ENCODE measurements at places on chromosomes 3 and 15.

- H3K4me3 ChIP-seq: no peak overlapping the region
- H3K36me3 ChIP-seq: peaks cover 7% of the 10 kb centered on the region
- peak overlapping the region; percentile 36 for H3K27ac ChIP-seq
- H3K27me3 ChIP-seq: no peaks in the 10 kb centered on the region
- DNase-seq: peak; percentile 40
- peaks cover 86% of the 10 kb centered on the region for H3K4me1 ChIP-seq
Measured at GRCh38 chr3:150746791-150747590, 16.0 kb downstream of the SIAH2 start.

DNA sequence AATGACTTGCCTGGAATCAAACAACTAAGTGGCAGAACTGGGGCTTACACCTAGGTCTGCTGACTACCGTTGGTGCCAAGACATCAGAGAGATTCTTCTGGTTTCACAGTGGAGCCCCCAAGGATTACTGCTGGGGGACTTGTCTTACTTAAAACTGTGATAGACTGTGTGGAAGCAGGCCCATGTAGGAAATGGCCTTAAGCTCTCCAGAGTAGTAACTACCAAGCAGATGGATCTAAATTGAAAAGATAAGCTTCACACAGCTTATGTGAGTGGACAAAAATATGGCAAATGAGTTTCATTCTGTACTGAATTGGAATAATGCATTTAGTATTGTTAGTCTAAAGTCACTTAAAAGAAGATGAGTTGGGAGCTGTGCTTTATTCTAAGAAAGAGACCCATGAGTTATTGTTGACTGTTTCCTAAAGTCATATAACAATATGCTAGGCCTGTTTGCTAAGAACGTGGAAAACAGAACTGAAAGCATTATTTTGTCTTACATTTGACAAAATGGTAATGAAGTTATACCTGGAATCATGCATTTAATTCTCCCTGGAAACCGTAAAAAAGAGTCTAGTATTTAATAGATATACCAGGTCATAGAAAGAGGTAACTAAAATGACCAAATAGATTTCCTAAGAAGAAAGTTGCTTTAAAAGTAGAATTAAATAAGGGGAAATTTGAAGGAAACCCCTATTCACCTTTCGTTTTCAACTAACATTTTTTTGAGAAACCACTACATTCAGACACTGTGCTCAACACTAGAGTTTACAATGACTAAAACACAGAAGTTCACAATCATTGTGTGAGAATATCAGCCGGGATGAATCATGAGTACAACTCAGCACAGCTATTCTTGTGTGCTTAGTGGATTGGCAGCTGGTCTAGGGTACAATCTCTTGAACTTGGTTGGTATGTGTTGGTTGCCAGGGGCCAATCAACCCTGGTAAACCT lies 13.0 kb upstream of the MAPK6 start:
- H3K36me3 ChIP-seq: no peaks in the 10 kb centered on the region
- DNase-seq: no peak
- H3K4me1 ChIP-seq: peaks cover 27% of the 10 kb centered on the region
- H3K27me3 ChIP-seq: no peaks in the 10 kb centered on the region

DNA sequence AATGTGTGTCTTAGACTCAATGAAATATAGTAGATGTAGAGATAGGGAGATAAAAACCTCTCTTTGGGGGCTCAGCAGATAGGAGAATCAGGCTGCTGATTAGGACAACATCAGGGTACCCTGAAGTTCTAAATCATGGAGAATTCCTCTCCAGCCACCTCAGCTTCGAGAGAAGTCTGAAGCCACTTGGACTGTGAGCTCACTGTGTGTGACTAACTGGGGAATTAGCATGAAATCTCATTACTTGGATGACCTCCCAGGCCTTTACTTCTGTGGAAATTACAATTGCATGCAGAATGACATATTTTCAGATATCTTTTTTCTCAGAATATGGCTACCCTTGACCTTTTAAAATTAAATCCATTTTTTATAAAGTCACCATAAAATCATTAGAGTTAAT lies 128.0 kb upstream of the MRPL3 start:
- H3K4me3 ChIP-seq: no peak overlapping the region
- H3K36me3 ChIP-seq: no peaks in the 10 kb centered on the region
- no peaks in the 10 kb centered on the region for H3K27me3 ChIP-seq
- no peak for DNase-seq
- H3K27ac ChIP-seq: no peak overlapping the region

- no peaks in the 10 kb centered on the region for H3K36me3 ChIP-seq
- H3K27me3 ChIP-seq: no peaks in the 10 kb centered on the region
- no peak overlapping the region for H3K4me3 ChIP-seq
- no peak for DNase-seq
- peaks cover 4% of the 10 kb centered on the region for H3K4me1 ChIP-seq
Measured at GRCh38 chr15:68364028-68364659, 67.8 kb downstream of the ITGA11 start.

GRCh38 chr3:172030181-172030580 lies 9.2 kb upstream of the FNDC3B start:
- no peaks in the 10 kb centered on the region for H3K27me3 ChIP-seq
- no peak for DNase-seq
- H3K36me3 ChIP-seq: no peaks in the 10 kb centered on the region
- H3K27ac ChIP-seq: no peak overlapping the region
- H3K4me3 ChIP-seq: no peak overlapping the region

- no peaks in the 10 kb centered on the region for H3K36me3 ChIP-seq
- peaks cover 36% of the 10 kb centered on the region for H3K4me1 ChIP-seq
- no peaks in the 10 kb centered on the region for H3K27me3 ChIP-seq
- H3K4me3 ChIP-seq: no peak overlapping the region
- DNase-seq: peak; percentile 39
Measured at GRCh38 chr15:66720206-66721010, 18.4 kb downstream of the SMAD6 start.

GRCh38 chr3:59914251-59914650 lies 864.4 kb upstream of the CFAP20DC start:
- DNase-seq: no peak
- no peaks in the 10 kb centered on the region for H3K27me3 ChIP-seq
- H3K27ac ChIP-seq: no peak overlapping the region
- no peaks in the 10 kb centered on the region for H3K36me3 ChIP-seq

GRCh38 chr3:72632129-72632528 lies 216.1 kb downstream of the SHQ1 start:
- no peak overlapping the region for H3K27ac ChIP-seq
- H3K27me3 ChIP-seq: no peaks in the 10 kb centered on the region
- no peak overlapping the region for H3K4me3 ChIP-seq
- no peaks in the 10 kb centered on the region for H3K36me3 ChIP-seq

DNA sequence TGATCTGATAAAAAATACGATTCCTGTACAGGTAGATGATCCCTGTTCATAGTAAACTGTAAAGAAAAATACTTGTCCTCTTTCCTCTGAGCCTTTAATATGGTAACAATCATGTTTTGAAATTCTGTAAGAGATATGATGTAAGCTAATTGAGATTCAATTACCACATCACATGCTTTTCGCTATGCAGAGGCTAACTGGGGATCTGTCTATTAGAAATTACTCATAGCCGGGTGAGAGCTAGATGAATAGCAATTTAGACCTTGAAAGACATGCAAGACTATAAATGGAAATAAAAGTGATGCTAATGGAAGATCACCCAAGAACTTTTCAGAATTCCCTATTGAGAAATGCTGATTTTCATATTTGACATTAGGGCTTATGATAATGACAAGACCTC lies 579.9 kb upstream of the ZNF717 start:
- no peak for DNase-seq
- no peaks in the 10 kb centered on the region for H3K27me3 ChIP-seq
- no peaks in the 10 kb centered on the region for H3K36me3 ChIP-seq
- no peak overlapping the region for H3K4me3 ChIP-seq

DNA sequence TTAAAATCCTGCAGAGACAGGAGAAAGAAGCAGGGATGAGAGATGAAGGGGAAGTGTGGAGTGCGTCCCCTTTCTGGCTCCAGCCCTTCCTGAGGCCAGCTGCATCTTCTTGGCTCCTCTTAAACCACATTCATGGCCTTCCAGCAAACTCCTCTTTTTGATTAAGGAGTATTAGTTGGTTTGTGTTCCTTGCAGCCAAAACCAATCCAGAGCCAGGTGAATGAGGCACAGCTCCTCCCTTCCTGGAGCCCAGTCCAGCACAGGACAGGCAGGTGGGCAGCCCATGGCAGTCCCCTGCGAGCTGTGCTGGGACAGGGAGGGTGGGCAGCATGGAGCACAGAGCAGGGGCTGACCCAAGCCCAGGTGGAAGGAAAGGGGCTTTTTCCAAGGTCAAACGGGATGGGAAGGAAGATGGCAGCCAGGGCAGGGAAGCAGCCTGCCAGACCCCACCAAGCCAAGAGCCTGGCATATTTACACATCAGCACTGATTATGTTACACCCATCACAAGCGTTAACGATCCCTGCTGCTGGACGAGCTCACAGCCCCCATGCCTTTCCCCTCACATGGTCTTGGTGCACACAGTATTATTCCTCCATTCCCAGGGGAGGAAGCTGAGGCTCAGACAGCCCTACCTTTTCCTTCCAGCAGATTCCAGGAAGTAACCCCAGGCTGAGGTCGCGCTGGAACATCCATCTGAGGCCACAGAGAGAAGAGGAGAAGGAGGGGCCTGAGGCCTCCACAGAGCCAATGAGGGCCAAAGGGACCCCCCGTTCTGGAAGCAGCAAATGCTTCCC lies 175.6 kb downstream of the SMAD6 start:
- H3K27ac ChIP-seq: peak overlapping the region; percentile 24
- peaks cover 28% of the 10 kb centered on the region for H3K4me1 ChIP-seq
- no peak for DNase-seq
- H3K27me3 ChIP-seq: no peaks in the 10 kb centered on the region
- no peaks in the 10 kb centered on the region for H3K36me3 ChIP-seq
- H3K4me3 ChIP-seq: no peak overlapping the region

GRCh38 chr15:63157118-63157843 lies at the start of gene RPS27L:
Gene RPS27L (minus strand): TSS chr15:63157477. CDS start chr15:63157405, 72 bp downstream.
- peak within 1 kb of the TSS; percentile 83 for H3K4me3 ChIP-seq
- peaks cover 12% of the 10 kb centered on the region for H3K4me1 ChIP-seq
- H3K27me3 ChIP-seq: no peaks in the 10 kb centered on the region
- peak within 1 kb of the TSS; percentile 98 for H3K27ac ChIP-seq

GRCh38 chr3:21901484-21901883 lies 150.5 kb upstream of the ZNF385D start:
- no peak for DNase-seq
- H3K27me3 ChIP-seq: no peaks in the 10 kb centered on the region
- H3K4me1 ChIP-seq: no peaks in the 10 kb centered on the region
- no peaks in the 10 kb centered on the region for H3K36me3 ChIP-seq

DNA sequence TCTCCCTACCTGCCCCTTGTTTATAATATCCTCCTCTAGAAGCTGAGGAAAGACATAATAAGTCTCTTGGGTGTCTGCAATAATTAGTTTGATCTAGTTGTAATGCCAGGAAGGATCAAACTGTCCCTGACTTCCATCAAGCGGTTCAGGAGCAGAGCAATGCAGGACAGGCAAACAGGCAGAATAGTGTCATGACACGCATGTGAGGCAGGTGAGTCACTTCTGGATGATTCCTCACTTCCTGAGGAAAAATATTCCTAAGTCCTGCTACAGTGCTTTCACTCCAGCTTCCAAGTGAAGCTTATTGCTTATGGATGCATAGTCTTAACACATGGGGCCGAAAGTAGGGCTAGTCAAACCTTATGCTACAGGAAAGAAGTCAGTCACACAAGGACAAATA lies 85.8 kb downstream of the GREM1 start:
- H3K36me3 ChIP-seq: no peaks in the 10 kb centered on the region
- H3K27me3 ChIP-seq: no peaks in the 10 kb centered on the region
- no peak for DNase-seq
- no peak overlapping the region for H3K4me3 ChIP-seq
- no peaks in the 10 kb centered on the region for H3K4me1 ChIP-seq

- H3K27me3 ChIP-seq: no peaks in the 10 kb centered on the region
- H3K4me1 ChIP-seq: no peaks in the 10 kb centered on the region
- no peak overlapping the region for H3K27ac ChIP-seq
- no peaks in the 10 kb centered on the region for H3K36me3 ChIP-seq
Measured at GRCh38 chr15:92425578-92426225, 32.0 kb downstream of the ST8SIA2 start.

DNA sequence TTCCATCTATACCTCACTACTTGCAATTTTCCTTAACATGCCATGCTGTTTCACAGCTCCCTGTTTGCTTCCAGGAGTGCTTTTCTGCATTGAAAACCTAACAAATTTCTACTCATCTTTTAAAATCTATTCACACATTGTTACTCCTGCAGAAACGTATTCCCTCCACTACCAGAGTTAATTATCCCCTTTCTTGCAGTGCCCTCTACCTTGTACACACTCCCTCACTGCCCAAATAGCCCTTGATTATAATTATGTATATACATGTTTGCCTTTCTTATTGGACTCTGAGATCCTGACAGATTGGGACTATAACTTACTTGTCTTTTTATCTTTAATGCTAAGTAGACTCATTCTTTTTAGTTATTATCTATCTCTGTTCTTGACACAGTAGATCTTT lies 325.0 kb downstream of the OXSM start:
- no peak overlapping the region for H3K4me3 ChIP-seq
- no peaks in the 10 kb centered on the region for H3K4me1 ChIP-seq

- H3K27ac ChIP-seq: no peak overlapping the region
- H3K27me3 ChIP-seq: no peaks in the 10 kb centered on the region
- no peak for DNase-seq
- no peaks in the 10 kb centered on the region for H3K36me3 ChIP-seq
Measured at GRCh38 chr15:37122703-37123102, 22.4 kb upstream of the MEIS2 start.

- H3K4me3 ChIP-seq: no peak overlapping the region
- H3K4me1 ChIP-seq: peaks cover 2% of the 10 kb centered on the region
- no peaks in the 10 kb centered on the region for H3K36me3 ChIP-seq
- DNase-seq: no peak
- no peak overlapping the region for H3K27ac ChIP-seq
Measured at GRCh38 chr3:108119398-108120104, 28.7 kb upstream of the CD47 start.

- peak overlapping the region; percentile 75 for H3K27ac ChIP-seq
- H3K4me3 ChIP-seq: no peak overlapping the region
- H3K4me1 ChIP-seq: peaks cover 49% of the 10 kb centered on the region
- H3K36me3 ChIP-seq: peaks cover 19% of the 10 kb centered on the region
- DNase-seq: no peak
Measured at GRCh38 chr15:63551400-63551799, 45.8 kb upstream of the FBXL22 start.

GRCh38 chr3:115092220-115092791 lies 54.8 kb downstream of the ZBTB20 start:
- H3K27me3 ChIP-seq: no peaks in the 10 kb centered on the region
- H3K4me1 ChIP-seq: peaks cover 43% of the 10 kb centered on the region
- peak; percentile 66 for DNase-seq
- H3K36me3 ChIP-seq: no peaks in the 10 kb centered on the region
- H3K27ac ChIP-seq: peak overlapping the region; percentile 39
- no peak overlapping the region for H3K4me3 ChIP-seq

- H3K27me3 ChIP-seq: no peaks in the 10 kb centered on the region
- DNase-seq: no peak
- no peaks in the 10 kb centered on the region for H3K36me3 ChIP-seq
- H3K4me1 ChIP-seq: no peaks in the 10 kb centered on the region
- H3K4me3 ChIP-seq: no peak overlapping the region
Measured at GRCh38 chr3:181302960-181303359, 313.4 kb upstream of the DNAJC19 start.
